Activated naive CD8-positive, alpha-beta T cell treated with anti-CD3 and anti-CD28 coated beads, Interleukin-2, amount 50 U/mL, for 24 hours (primary cell): ENCODE measurements at places on chromosomes 3 and 15.

GRCh38 chr15:52378746-52379394, 83.3 kb upstream of the MYO5C start:
- no peak for DNase-seq

DNA sequence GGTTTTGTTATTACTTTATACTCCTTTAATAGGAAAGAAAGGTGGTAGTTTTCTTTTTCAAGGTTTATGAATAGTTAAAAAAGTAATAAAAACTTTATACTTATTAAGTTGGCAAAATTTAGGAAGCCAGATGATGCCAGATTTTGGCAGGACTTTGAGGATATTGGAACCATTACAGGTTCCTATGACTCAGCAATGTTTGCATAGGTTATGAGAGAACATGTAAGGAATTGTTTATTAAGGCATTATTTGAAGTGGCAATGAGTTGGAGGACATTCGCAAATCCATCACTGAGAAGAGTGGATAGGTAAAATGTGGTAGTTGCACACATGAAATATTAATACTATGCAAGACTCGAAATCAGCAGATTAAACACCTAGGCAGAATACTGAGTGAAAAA, 29.9 kb downstream of the CDAN1 start:
- no peak for DNase-seq

DNA sequence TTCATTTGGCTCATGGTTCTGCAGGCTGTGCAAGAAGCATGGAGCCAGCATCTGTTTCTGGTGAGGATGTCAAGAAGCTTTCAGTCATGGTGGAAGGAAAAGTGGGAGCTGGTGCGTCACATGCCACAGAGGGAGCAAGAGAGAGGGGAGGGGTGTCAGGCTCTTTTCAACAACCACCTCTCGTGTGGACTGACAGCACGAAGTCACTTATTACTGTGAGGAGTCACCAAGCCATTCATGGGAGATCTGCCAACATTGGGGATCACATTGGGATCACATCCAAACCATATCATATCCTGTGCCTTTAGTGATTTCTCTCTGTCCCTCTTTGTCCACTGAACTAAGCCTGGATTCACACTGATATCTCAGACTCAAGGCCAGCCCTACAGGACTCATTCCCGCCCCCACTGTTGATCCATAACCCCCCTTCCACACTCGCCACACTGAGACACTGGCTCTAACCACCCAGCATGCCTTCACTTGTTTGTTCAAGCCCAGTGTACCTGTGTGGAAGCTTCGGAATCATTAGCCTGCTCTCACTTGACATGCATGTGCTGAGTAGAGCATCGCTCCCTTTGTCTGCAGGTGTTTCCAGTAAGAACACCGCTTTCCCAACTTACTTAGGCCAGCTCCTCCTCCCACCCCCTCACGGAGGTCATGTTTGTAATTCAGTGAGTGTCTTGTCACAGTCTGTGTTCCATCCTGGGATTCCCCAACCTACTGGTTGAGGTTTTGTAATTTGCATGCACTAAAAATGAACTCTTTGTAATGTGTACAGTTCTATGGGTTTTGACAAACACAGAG, 132.2 kb downstream of the KLF13 start:
- DNase-seq = peak; percentile 57

DNA sequence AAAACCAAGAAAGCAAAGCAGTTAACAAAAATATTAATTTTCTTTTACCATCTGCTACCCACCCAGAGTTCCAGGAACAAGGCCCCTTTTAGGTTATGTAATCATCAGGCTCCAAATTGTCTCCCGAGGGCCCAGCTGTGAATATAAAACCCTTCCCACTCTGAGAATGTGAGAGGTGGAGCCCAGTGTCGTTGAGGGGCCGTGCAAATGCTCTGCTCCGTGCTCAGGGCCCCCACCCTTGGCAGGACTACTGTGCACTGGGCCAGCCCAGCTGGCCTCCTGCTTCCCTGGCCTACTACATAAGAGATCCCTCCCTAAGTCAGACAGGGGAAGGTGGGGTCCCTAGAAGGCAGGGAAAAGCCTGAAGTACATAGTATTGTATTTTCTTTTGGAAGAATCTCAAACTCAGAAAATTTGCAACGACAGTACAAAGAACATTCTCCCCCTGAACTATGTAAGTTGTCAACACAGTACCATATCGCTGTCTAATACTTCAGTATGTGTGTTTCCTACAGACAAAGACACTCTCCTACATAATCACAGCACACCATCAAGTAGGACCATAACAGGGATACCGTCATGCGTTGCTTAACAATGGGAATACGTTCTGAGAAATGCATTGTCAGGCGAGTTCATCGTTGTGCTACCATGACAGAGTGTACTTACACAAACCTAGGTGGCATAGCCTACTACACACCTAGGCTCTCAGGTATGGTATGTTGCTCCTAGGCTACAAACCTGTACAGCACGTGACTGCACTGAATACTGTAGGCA, 4.4 kb upstream of the CLEC3B start:
- no peak for DNase-seq

GRCh38 chr3:159866201-159866746, 122.4 kb upstream of the IL12A start:
- no peak for DNase-seq

GRCh38 chr3:13024765-13025065, 48.5 kb downstream of the IQSEC1 start:
- DNase-seq = no peak

DNA sequence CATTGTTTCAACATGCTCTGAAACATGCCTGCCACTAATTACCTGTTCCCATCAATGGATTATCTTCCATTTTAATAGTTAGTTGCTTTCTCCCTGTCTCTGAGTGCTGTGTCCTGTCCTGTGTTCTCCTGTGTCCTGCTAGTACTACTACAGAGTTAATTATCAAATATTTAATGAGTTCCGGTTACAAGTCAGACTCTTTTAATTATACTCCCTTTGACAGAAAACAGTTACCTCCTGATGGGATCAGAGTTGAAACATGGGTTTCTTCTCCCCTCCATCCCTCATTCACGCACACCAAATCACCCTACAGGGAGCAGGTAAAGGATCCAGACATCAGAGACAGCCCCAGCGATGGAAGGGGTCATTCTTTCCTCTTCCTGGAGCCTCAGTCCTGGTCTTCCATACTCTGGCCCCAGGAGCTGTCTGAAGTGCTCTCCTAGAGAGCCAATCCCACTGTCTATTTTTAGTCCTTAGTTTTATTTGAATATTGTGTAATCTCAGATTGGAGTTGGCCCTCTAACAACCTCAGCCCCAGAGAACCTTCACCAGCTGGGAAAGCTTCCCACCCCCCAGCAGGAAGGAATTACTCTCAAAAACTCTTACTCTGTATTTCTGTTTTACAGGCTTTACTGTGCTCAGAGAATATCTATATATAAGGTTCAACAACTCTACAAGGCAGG, 137.0 kb upstream of the C2CD4B start:
- no peak for DNase-seq

GRCh38 chr3:101972430-101973162, 123.3 kb downstream of the NFKBIZ start:
- no peak for DNase-seq

GRCh38 chr15:89111961-89112340, 23.7 kb downstream of the ABHD2 start:
- no peak for DNase-seq

DNA sequence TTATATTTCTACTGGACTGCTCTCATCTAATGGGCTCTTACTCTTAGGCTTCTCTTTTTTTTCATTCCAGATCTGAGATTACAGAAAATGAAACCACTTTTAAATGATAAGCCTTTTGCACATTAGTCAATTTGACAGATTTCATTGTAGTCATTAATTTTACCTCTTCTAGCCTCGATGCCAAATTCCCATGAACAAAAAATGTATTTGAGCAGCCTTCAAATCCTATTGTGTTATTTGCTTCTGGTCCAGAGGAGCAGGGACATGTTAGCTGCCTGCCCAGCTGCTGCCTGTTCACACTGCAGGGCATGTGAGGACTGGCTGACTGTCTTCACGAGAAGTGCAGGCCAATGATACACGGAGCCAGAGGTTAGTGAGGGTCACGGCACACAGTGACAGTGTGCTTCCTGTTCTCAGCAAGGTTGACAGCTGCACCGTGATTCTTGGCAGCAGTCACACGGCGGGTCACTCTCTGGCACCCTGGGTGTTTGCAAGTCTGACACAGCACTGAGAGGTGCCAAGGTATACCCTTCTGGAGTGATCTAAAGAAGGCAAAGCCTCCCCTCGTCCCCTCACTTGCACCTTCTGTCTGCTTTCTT, 40.8 kb downstream of the KAT2B start:
- DNase-seq = peak; percentile 23

DNA sequence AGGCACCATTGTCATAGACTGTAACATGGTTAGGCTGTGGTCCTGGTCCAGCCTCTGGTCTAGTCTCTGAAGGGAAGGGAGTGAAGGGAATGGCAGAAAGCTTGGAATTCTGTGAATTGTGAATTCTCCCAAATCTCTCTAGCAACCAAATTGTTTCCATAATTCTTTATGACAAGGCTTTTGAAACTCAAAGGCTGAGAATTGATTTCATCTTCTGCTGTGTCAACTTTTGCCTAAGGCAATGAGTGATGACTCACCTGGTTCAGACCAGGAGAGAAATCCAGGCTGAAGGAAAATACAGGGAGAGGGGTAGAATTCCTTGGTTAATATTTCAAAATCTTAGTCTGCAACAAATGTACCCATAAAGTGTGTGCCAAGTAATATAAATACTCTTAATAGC, 82.6 kb upstream of the ADPGK start:
- DNase-seq = no peak

- no peak for DNase-seq
Observed at GRCh38 chr3:39094851-39095677, 12.4 kb downstream of the GORASP1 start.

- DNase-seq = no peak
Observed at GRCh38 chr3:42148086-42148848, 57.1 kb downstream of the TRAK1 start.

GRCh38 chr3:187458921-187459320, 90.7 kb downstream of the RTP4 start:
- no peak for DNase-seq
